Activated CD8-positive, alpha-beta memory T cell treated with anti-CD3 and anti-CD28 coated beads, Interleukin-2, amount 10 ng/mL, durations not matched to agents 7 days and 5 days (primary cell): ENCODE measurements at places on chromosomes 3 and 15. TPM values are rescaled to one million over a fixed set of nuclear protein-coding genes. Genes with fewer than 3 reads are reported as not detected.
A peak's percentile ranks its signal among the peaks of the same experiment; 100 is the strongest.

DNA sequence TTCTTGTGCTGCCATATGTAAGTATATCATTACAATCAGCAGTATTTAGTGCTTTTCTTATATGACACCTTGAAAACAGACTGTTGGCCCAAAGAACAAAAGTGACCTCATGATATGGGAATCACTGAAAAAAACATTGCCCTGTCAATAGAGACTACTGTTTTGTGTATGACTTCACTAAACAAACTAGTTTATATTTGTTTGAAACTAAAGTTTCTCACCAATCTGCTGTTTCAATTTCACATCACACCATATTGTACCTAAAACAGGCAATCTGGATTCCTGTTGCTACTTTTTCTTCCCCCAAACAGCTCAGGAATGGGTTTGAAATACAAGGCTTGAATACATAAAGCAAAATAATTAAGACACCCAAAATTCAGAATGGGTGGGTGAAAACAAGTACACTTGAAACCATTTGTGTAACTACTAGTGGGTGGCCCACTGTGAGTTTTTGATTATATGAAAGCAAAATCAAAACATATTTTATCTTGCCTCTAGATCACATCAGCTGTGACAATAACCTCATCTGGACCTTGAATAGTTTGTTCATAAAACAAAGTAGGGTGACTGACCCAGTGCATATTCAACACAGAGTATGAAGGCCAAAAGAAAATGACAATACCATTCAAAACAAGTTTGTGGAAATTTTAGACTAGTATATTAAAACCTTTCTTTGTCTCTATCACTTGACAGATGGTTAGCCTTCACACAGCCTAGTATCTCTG lies 5.9 kb downstream of the ZBTB20 start:
- H3K4me3 ChIP-seq = no peak overlapping the region
- H3K36me3 ChIP-seq = peaks cover 5% of the 10 kb centered on the region
- no peak overlapping the region for H3K27ac ChIP-seq
- DNase-seq = no peak

DNA sequence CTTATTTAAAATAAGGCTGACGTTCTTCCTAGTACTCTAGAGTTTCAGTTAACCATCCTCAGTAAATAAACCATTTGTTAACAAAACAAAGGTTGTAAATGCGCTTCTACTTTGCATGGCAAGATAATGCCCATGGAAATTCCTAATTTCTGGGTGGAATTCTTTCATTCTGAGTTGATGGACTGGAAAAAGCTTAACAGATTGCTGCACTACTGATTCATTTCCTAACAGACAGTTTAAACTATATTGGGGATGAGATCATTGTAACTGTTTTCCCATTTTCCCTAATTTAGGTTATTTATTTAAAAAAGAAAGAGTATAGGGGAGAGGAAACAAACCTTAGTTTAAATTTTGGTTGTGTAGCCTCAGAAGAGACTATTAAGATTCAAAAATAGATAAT lies 342.2 kb downstream of the NLGN1 start:
- no peaks in the 10 kb centered on the region for H3K4me1 ChIP-seq
- no peak overlapping the region for H3K27ac ChIP-seq
- no peaks in the 10 kb centered on the region for H3K36me3 ChIP-seq
- no peaks in the 10 kb centered on the region for H3K27me3 ChIP-seq
- no peak overlapping the region for H3K4me3 ChIP-seq
- DNase-seq = no peak

DNA sequence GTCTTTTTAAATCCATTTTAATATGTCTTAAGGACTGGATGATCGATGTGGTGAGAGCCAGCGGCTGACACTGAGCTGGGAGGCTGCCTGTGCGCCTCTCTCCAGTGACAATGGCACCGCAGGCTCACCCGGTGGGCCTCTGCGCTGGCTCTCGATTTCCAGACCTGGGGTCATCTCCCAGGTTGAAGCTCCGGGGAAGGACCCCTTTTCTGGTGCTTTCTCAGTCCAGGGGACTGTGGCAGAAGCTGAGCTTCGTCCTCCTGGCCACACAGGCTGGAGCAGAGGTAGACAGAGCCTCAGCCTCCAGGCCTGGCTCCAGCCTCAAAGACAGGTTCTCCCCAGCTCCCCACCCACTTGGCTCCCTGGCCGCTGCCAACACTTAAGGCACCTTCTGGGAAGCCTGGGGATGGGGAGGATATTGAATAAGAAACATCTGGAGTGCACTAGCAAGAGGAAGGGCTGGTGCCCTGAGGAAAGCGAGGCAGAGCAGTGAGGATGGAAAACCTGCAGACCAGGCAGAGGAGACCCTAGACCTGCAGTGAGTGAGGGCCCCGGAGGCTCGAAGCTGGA lies 154.2 kb upstream of the SMAD3 start:
- no peak overlapping the region for H3K4me3 ChIP-seq
- H3K4me1 ChIP-seq = peaks cover 57% of the 10 kb centered on the region
- H3K36me3 ChIP-seq = peaks cover 11% of the 10 kb centered on the region
- peak overlapping the region; percentile 78 for H3K27ac ChIP-seq

The SLITRK3 gene
- not detected for total RNA-seq

The SLC28A2 gene
- not detected for total RNA-seq

The ZNF80 gene
- 4.5 TPM for total RNA-seq

DNA sequence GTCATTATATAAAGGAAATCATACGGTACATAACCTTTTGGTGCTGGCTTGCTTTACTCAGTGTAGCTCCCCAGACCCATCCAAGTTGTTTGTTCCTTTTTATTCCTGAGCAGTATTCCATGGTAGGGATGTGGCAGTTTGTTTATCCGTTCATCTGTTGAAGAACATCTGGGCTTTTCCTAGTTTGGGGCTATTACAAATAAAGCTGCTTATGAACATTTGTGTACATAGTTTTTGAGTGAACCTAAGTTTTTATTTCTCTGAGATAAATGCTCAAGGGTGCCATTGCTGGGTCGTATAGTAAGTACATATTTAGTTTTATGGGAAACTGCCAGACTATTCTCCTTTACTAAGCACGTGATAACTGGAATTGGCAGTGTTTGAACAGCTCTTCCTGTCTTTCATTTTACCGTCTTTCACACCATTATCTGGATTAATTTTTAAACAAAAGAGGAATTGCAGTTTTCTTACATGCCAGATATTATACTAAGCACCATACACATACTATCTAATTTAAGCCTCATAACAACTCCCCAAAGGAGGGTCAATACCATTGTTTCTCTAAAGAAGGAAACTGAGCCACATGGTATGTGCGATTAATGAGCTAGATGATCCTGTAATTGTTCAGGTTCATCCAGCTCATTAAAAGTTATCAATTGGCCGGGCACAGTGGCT lies 85.6 kb downstream of the PTPRG start:
- no peaks in the 10 kb centered on the region for H3K36me3 ChIP-seq
- no peaks in the 10 kb centered on the region for H3K27me3 ChIP-seq
- no peak for DNase-seq
- no peak overlapping the region for H3K27ac ChIP-seq

DNA sequence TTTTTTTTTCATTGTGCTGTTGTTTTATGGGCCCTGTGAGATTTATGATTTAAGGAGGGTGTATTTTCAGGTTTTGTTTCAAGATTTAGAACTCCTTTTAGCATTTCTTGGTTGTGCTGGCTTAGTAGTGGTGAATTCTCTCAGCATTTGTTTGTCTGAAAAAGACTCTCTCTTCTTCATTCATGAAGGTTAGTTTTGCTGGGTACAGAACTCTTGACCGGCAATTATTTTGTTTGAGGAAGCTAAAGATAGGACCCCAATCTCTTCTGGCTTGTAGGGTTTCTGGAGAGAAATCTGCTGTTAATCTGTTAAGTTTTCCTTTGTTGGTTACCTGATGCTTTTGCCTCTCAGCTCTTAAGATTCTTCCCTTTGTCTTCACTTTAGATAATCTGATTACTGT lies 46.9 kb downstream of the LYSMD4 start:
- H3K4me3 ChIP-seq = no peak overlapping the region
- H3K4me1 ChIP-seq = peaks cover 17% of the 10 kb centered on the region
- DNase-seq = no peak

DNA sequence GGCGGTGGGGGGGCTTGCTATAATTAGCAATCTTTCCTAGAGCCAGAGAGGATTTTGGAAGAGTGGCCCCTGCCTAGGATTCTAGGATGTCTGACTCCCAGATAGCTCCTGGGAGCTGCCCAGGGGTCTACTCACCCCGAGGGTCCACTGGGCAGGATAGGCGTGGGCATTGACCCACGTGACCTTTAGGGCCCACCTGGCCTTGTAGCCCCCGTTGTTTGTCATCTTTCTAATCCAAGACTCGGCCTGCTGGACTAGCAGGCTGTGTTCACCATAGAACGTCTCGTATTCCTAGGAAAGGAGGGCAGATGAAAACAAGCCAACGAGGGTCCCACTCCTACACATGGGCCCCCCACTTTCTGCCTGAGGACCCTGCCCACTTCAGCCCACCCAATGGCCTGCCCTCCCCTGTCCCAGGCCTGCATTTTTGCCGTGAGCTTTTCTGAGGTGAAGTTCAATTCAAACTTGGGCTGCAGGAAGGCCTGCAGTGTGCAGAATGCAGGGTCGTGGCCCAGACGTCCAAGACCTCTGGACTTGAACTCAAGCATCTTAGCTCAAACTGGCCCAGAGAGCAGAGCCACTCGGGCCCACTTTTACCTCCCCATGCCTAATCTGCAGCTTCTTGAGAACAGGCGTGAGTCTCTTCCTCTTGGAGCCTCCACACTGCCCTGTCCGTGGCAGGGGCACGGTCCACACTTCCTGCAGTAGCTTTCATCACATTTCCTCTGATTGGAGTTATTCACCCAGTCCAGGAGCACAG lies 41.5 kb downstream of the MUC4 start:
- no peaks in the 10 kb centered on the region for H3K4me1 ChIP-seq
- no peaks in the 10 kb centered on the region for H3K27me3 ChIP-seq
- H3K4me3 ChIP-seq = no peak overlapping the region
- DNase-seq = no peak
- H3K36me3 ChIP-seq = no peaks in the 10 kb centered on the region
- peak overlapping the region; percentile 55 for H3K27ac ChIP-seq

DNA sequence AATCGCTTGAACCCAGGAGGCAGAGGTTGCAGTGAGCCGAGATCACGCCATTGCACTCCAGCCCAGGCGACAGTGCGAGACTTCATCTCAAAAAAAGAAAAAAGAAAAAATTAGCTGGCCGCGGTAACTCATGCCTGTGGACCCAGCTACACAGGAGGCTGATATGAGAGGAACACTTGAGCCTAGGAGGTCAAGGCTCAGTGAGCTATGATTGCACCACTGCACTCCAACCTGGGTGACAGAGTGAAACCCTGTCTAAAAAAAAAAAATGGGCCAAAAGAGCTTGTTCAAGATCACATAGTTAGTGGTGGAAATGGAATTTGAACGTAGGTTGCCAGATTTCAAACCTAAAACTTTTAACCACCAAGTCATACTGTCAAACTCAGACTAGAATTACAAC lies 46.2 kb upstream of the PPP4R2 start:
- peaks cover 30% of the 10 kb centered on the region for H3K4me1 ChIP-seq
- H3K27me3 ChIP-seq = peaks cover 3% of the 10 kb centered on the region
- no peak overlapping the region for H3K4me3 ChIP-seq
- no peak for DNase-seq
- no peak overlapping the region for H3K27ac ChIP-seq

DNA sequence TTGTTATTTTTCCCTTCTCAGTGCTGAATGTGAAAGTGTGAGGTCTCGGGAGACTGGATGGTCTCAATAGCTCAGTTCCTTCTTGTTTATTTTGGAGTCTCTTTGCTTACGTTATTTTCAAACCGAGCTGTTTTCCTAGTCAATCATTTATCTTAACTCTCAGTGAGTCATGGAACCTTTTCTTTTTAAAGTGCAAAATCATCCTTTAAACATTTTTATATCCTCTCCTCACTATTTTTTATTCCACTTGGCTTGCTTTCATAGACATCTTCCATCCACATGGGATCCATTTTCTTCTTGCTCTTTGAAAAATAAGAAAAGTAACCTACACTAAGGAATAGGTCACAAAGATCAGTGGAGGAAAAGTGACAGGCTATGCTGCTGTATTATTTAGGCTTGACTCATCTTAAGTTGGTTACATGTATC lies 497.8 kb downstream of the NAALADL2 start:
- H3K4me1 ChIP-seq = no peaks in the 10 kb centered on the region
- no peak overlapping the region for H3K27ac ChIP-seq
- H3K36me3 ChIP-seq = no peaks in the 10 kb centered on the region
- H3K4me3 ChIP-seq = no peak overlapping the region

DNA sequence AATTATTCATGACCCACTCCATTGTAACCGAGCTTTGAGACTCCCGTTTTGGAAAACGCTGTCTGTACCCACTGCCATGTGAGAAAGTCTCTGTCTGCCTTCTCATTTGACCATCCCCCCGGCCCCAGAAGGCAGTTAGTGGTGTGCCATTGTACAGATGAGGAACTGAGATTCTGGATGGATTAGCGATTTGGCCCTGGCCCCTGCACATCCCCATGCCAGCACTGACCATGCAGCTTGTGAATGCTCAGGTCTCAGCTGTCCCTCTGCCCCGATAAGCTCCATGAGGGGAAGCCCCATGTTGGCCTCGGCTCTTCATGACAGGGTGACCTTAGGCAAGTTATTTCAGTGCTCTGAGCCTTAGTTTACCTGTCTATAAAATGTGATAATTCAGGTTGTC lies 153.0 kb upstream of the SMAD3 start:
- H3K27ac ChIP-seq = peak overlapping the region; percentile 78
- no peak for DNase-seq
- peaks cover 57% of the 10 kb centered on the region for H3K4me1 ChIP-seq
- no peak overlapping the region for H3K4me3 ChIP-seq
- H3K27me3 ChIP-seq = peaks cover 29% of the 10 kb centered on the region

The TNNC1 gene
- total RNA-seq = 1.4 TPM

The PCLAF gene
- total RNA-seq = 139 TPM
